ENCODE measurements at places on chromosomes 11 and 22. TPM values are rescaled to one million over a fixed set of nuclear protein-coding genes. Genes with fewer than 3 reads are reported as not detected.

FBLN1 gene
- total RNA-seq, result 0.65 TPM

APOA5 gene
- not detected for total RNA-seq

PRG3 gene
- total RNA-seq, result not detected

HBE1 gene
- total RNA-seq, result not detected

IGHMBP2 gene
- total RNA-seq, result 38.3 TPM

KRTAP5-2 gene
- not detected for total RNA-seq

RGL4 gene
- total RNA-seq, result 10.4 TPM

KRTAP5-11 gene
- total RNA-seq, result not detected

C11orf97 gene
- not detected for total RNA-seq

APOL1 gene
- total RNA-seq, result 52.8 TPM

PTPN5 gene
- total RNA-seq, result not detected

ACTN3 gene
- total RNA-seq, result 3.0 TPM

SAA2 gene
- total RNA-seq, result not detected

SLC7A4 gene
- total RNA-seq, result not detected

CHST1 gene
- not detected for total RNA-seq

GRCh38 chr11:45692808-45693453 is 27.5 kb upstream of the CHST1 start:
- ATAC-seq, result no peak

DNA sequence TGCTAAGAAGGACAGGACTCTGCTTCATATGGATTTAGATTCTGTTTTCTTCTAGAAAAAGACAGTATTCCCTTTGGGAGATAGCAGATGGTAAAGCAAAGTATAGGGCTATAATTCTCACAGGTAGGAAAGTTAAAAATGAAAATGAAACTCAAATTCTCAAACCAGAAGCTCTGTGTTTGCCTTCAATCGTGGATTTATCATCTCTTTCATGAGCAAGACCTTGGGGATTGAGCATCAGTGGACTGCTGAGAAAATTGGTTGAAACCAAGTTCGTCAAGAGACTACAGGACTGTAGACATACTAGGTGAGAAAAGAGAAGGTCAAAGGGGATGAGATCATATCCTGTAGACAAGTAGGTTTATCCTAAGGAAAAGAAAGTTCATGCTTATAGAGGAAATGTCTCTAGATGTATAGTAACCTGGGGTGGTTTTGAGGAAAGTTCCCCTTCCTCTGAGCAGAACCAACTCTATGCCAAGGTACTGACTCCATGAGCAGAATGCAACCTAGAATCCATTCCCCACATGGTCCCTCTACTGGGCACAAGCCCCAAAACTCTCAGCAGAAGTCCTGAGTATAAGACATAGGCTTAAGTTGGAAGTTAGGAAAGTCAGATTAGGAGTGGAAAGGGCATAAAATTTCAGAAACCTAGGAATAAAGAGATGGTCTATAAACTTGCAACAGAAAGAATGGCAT is 46.5 kb downstream of the SLC5A12 start:
- no peak for ATAC-seq

GRCh38 chr11:19259487-19260345 is 19.0 kb upstream of the E2F8 start:
- ATAC-seq, result peak; percentile 76

DNA sequence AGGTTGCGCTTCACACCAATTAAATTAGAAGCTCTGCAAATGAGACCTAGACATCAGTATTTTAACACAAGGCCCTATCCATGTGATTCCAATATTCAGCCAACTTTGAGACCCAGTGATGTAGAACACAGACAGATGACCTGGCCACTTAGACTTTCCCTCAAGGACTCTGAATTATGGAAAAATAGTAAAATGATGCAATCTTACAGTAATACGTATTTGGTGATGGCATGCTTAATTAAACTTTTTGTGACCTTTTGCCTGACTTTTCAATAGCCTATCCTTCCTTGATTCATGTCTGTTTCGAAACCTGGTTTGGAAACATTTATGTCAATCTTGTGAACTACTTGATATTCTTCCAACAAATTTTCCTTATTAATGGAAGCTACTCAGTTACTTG is 521.2 kb downstream of the KCNA4 start:
- no peak for ATAC-seq

GRCh38 chr22:40161194-40161593 is 16.5 kb upstream of the TNRC6B start:
- ATAC-seq, result no peak

GRCh38 chr11:95877291-95877690 is 46.6 kb downstream of the MTMR2 start:
- ATAC-seq, result peak; percentile 100

GRCh38 chr11:91641153-91641552 is 583.5 kb upstream of the FAT3 start:
- no peak for ATAC-seq

DNA sequence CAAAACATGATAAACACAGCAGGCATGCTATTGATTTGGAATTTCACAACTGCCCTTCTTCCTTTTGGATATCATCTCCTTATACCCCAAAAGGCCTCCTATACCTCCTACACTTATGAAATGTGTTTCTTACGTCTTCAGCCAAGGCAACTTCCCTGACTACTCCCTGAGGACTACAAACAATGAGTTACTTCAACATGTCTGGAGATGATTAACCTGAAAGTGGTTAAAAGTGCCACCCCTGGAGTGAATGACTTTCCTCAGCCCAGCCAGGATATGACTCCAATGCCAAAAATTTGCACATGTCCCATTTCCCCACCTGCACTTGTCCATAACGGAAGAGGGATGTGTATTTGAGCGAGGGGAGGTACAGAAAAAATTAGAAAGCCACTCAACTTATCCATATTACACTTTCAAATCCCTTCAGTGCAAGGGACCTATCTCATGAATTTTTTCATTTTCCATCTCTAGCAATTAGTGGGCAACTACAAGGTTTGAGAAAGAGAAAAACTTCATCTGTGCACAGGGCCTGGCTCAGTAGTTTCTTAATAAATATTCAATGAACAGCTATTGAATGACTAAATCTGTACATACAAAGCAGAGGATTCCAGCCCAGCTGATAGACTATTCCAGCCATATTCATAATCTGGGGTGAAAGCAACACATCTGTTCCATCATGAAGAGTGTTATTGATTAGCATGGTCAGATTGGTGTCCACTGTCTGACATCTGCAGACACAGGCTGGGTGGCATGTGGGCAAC is 36.8 kb downstream of the KIRREL3 start:
- ATAC-seq, result no peak

DNA sequence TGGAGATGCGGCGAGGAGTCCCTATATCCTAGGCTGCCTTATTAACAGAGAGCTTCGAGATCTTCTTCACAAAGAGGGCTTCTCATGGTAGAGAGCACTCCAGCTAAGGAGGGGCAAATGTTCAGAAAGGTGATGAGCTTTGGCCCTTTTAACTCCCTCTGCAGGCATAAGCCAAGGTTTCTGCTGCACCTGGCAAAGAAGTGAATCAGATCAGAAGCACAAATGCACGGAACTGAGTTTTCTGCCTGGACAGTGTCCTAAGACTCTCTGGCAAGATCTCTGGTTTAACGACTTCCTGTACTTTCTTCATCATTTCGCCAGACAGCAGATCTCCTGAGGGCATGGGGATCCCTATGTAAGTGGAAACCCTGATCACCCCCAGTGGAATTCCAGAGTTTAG is 37.2 kb downstream of the POU2AF3 start:
- ATAC-seq, result no peak

- ATAC-seq, result no peak
Measured at GRCh38 chr22:41215926-41216325, 10.8 kb downstream of the L3MBTL2 start.

- ATAC-seq, result no peak
Measured at GRCh38 chr11:35487532-35488078, 37.8 kb downstream of the PAMR1 start.

DNA sequence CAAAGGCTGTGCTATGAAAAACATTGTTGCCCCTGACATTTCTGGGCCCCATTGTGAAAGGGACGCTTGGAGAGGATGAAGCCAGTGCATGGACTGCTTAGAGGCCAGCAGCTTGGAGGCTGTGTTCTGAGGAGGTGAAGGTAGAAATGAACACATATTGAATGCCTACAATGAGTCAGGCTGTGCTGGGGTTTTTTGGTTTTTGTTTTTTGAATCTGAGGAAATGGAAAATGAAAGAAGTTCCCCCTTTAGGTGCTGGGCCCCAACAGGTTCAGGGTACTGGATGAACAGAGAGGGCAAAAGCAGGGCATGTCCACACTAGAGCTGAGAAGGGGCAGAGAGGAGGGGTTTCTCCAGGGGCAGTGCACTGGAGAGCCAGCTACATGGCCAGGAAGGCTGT is 166.1 kb upstream of the API5 start:
- peak; percentile 26 for ATAC-seq

- no peak for ATAC-seq
Measured at GRCh38 chr11:132045107-132045506, 674.7 kb downstream of the NTM start.

DNA sequence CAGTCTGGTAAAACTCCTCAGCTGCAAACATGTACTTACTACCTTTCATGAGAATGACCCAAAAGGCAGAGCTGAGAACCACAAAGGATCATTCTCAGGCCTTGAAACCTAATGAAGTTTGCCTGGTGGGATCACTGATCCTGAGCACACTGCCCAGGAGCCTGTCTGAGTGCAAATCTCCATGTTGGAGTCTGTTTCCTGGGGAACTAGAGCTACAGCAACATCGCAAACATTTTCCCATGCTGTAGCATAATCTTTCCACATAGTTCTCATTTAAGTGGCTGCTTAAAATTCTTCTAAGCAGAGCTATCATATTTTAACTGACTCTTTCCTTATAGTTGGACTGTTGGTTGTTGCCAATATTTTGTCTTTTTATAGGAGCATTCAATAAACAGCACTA is 58.5 kb downstream of the GUCY1A2 start:
- ATAC-seq, result no peak

- no peak for ATAC-seq
Measured at GRCh38 chr22:20232781-20233180, 35.3 kb downstream of the RTN4R start.

- no peak for ATAC-seq
Measured at GRCh38 chr11:13682212-13682611, 13.7 kb downstream of the FAR1 start.

GRCh38 chr11:83941050-83941449 is 654.9 kb upstream of the CCDC90B start:
- no peak for ATAC-seq

- no peak for ATAC-seq
Measured at GRCh38 chr22:47567126-47568090, 805.0 kb downstream of the TBC1D22A start.

DNA sequence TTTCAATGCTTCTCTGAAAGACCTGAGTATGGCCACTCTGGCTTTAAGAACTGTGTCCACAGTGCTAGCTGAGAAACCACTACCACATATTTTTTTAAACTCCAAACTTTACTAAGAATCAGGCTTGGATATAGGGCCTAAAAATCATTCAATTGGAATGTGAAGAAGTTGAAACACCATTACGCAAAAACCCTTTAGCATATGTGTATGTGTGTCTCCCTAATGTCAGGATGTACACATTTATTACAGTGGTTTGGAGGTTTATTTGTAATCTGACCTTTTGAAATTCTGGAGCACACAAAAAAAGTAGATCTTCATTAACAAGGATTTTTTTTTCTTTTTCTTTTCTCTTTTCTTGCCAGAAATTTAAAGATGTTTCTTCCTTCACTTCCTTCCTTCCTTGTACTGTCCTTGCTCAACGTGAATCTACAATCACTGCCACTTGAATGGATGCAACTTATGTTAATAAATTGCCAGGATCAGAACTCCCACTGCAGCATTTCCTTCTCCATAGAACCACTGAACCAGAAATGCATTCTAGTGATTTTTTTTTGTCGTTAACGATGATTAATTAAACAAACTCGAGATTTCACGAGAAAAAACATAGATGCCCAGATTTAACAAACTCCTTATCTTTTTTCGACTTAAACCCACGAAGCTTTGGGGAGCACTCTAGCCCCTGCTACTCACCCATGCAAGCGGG is 3.1 kb upstream of the ADM start:
- ATAC-seq, result no peak

DNA sequence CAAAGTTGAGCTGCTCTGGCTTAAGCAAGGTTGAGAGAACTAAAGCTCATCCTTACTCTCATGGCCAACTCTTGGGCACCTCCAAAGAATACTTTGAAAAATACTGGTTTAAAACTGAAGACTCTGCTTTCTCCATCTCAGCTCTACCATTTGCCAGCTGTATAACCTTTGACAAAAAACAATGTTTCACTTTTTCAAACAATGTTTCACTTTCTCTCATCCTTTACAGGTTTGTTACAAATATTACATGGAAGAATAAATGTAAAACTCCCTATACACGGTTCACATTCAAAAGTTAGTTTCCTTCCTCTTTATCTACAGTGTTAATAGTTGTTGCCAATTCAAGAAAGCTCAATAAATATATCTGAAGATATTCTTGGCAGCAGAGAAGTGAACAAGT is 19.2 kb downstream of the AMBRA1 start:
- peak; percentile 48 for ATAC-seq

DNA sequence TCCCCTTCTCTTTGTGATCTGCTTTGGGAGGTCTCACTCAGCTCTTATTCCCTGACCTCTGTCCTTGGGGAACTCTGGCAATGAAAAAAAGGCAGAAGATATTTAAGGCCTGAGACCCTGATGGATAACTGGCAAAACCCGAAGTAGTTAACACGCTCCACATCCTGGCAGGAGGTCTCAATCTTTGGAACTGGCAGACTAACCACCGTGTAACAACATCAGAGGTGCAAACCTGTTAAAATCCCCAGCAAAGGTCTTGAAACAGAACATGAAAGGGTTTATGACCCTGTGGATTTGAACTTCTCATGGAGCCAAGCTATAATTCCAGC is 160.3 kb downstream of the DBX1 start:
- ATAC-seq, result no peak

GRCh38 chr11:104094576-104094975 is 58.1 kb downstream of the DDI1 start:
- no peak for ATAC-seq

- ATAC-seq, result no peak
Measured at GRCh38 chr11:62406034-62406433, 12.8 kb upstream of the SCGB1A1 start.

DNA sequence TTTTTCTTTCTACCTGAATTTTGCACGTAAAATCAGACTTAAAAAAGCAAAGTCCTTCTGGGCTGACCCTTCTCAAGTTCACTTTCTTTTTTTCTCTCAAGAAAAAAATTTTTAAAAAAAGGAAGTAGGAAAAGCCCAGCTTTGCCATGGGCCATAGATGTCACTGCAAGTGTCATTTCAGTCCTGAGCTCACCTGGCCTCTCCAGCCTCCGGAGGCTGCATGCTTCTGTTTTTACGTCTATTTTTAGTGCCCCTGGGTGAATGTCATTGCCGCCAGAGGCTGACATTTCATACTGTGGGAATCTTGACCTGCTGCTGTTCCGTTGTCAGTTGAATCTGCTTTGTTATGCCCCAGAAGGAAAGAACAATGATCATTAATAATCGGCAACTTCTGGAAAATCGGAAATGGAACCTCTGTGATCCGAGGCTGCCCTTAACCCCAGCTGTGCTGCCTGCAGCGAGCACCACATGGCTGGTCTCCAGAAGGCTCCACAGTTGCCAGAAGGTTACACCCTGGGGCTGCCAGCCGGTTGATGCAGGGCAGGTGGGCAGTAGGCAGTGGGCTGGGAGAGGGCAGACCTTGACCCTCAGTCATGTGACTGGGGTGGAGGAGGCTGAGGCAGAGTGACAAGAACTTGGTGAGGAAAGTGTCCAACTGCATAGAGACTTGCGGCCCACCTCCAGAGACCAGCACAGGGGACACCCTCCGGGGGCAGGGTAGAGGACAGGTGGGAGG is 16.7 kb upstream of the MYEOV start:
- no peak for ATAC-seq

- no peak for ATAC-seq
Measured at GRCh38 chr11:121564948-121565684, 112.3 kb upstream of the SORL1-AS1 start.

GRCh38 chr22:17684245-17684644 is 45.7 kb downstream of the BCL2L13 start:
- no peak for ATAC-seq

Measured in activated T-helper 17 cell treated with anti-CD3 and anti-CD28 coated beads, Interleukin-2, amount 50 U/mL, for 72 hours (primary cell).